PC-9 (cell line): ENCODE measurements at places on chromosomes 2 and 18.
A peak's percentile ranks its signal among the peaks of the same experiment; 100 is the strongest.

DNA sequence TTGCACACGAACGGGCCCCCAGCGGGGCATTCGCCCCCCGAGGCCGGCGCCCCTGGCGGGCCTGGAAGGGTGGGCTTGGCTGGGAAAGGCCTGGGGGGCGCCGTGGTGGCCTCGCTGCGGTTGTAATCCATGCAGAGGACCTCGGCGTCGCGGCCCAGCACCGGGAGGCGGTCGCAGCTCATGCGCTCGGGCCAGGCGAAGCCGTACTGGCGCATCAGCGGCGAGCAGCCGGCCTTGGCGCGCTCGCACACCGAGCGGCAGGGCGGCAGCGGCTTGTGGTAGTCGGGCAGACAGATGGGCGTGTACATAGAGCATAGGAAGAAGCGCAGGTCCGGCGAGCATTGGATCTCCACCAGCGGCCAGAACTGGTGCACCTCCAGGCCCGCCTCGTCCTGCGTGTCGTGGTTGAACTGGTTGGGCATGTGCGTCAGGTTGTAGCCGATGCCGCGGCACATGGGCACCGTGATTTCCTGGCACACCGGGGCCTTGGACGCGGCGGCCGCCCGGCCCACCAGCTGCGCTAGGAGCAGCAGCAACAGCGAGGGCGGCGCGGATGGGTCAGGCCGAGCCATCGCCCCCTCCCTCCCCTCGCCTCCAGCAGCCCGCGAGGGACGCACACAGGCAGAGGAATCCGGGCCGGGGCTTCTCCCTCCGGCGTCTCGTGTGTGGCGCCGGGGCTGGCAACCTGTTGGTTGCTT lies 1.4 kb downstream of the FZD5 start:
- DNase-seq = peak; percentile 39

- no peak for DNase-seq
Observed at GRCh38 chr18:13577091-13577697, 149.2 kb downstream of the FAM210A start.

- no peak for DNase-seq
Observed at GRCh38 chr2:150522269-150522668, 34.8 kb upstream of the RND3 start.

- DNase-seq = no peak
Observed at GRCh38 chr2:3670941-3671340, 12.9 kb downstream of the ALLC start.
